ENCODE measurements at places on chromosomes 3 and 15. TPM values are rescaled to one million over a fixed set of nuclear protein-coding genes. Genes with fewer than 3 reads are reported as not detected.

Gene INAFM2
- total RNA-seq, result 17.8 TPM

DNA sequence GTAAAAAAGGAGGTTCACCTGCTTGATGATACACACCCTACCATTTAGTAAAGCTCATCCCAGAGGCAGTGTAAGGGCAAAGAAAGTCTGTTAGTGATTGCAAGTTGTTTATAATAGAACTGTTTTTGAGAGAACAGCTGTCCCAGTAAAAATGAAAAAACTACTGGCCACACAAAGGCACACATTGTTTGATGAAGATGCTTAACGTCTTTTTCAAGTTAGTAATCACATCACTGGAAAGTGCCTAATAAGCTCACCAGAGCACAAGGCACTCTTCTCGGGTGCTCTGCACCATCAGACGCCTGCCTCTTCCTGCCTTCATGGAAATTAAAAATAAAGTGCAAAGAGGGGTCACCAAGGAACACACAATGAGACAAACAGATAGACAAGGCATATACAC lies 186.9 kb downstream of the PDZRN3 start:
- no peak for DNase-seq

DNA sequence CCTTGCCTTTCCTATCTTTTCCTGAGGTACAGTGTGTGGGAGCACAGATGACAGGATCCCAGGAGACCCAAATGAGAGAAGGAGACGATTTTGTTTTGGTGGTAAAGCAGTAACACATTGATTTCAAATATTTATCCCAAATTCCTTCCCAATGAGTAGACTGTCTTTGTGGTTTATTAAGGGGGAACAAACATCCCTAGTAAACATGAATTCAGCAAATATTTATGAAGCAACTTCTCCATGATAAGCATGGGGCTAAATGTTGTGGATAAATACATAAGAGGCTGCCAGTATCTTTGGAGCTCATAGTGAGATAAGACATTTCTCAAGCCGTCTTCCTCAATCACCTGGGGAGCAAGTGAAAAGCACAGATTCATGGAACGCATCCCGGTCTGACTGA lies 460.8 kb upstream of the CFAP20DC start:
- DNase-seq, result no peak

Gene TRH
- not detected for total RNA-seq

Gene LTF
- not detected for total RNA-seq

GRCh38 chr15:70014331-70014730 lies 83.4 kb downstream of the TLE3 start:
- DNase-seq, result no peak

DNA sequence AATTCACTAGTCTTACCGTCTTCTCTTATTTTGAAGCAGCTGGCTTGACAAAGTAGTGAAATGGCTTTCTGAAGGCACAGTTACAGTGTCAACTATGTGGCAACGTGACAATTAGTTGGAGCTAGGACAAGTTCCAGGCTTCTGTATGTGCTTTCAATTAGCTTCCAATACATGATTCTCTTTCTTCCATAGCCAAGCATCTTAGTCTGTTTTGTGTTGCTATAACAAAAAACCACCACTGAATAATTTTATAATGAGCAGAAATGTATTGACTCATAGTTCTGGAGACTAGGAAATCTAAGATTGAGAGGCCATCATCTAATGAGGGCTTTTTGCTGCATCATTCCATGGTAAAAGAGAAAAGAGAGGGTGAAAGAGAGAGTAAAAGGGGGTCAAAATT lies 365.1 kb upstream of the PLSCR5 start:
- DNase-seq, result no peak

- DNase-seq, result no peak
These were observed 13.6 kb upstream of the ADAMTS17 start for GRCh38 chr15:100355342-100355741.

GRCh38 chr15:78302579-78303312 lies 3.3 kb upstream of the SKIC8 start:
- peak; percentile 33 for DNase-seq

DNA sequence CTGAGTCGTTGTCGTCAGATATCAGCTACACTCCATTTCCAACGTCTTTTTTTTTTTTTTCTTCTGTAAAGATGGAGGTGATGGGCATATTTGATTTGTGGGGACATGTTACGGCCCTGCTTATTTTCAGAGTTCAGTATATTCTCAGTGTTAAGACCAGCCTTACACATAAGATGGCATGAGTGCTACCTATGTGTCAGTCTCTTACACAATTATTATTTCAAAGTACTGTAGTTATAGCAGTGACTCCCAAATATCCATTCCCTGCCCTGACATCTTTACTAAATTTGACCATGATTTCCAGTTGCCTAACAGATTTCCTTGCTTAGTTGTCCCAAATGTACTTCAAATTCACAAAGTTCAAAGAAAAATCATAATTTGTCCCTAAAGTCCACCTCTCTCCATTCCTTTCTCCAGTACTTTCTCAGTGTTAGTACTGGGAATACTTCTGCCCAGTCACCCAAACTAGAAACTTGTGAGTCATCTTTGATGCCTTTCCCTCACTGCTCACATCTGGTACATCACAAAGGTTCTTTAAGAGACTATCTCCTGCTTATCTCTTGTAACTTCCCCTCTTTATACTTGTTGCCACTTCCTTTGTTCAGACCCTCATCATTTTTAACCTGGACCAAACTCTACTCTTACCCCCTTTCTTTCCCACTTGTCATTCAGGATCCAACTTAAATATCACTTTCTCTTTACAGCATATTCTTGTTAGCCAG lies 67.0 kb downstream of the ZNF609 start:
- peak; percentile 74 for DNase-seq

All from foreskin keratinocyte (primary cell).